ENCODE measurements at places on chromosomes 13 and 19.
A peak's percentile ranks its signal among the peaks of the same experiment; 100 is the strongest.

DNA sequence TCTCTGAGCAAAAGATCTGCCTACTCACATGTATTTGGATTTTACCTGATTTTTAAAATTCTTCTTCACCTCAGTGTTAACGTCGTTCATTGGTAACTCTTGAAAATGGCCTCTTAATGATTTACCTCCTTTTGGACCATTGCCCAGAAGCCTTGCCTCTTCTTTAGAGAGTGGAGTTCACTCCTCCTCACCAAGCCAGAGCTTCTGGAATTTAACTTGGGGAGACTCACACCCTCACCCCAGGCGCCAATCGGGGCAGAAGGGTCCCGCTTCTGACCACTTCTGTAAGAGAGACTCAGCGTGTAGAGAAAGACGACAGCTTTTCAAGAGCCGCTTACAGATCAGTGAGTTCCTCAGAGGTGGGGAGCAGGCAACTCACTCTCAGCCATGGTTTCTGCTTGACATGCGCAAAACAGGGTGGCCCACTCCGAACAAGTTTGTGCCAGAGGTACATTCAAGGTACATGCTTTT lies 2.7 kb downstream of the PNMA8C start:
- DNase-seq: no peak

DNA sequence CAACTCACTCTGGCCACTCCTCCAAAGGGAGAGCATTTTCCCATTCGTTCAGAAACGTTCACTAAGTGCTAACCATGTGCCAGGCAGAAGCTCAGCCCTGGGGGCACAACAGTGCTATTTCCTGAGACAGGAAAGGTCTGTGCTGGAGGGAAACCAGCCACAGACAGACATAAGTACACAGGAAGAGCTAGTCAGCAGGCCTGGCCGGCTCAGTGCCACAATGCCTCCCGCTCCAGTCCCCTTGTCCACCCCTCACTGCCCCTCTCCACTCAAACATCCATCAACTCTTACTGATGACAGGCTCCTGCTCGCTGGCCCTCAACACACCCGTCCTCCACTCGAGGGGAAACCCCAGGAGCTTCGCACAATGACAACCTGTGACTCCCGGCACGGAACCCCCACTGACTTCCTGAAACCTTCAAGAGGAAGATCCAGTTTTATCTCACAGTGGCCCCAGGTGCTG lies 11.3 kb upstream of the PLA2G4C start:
- DNase-seq: no peak

DNA sequence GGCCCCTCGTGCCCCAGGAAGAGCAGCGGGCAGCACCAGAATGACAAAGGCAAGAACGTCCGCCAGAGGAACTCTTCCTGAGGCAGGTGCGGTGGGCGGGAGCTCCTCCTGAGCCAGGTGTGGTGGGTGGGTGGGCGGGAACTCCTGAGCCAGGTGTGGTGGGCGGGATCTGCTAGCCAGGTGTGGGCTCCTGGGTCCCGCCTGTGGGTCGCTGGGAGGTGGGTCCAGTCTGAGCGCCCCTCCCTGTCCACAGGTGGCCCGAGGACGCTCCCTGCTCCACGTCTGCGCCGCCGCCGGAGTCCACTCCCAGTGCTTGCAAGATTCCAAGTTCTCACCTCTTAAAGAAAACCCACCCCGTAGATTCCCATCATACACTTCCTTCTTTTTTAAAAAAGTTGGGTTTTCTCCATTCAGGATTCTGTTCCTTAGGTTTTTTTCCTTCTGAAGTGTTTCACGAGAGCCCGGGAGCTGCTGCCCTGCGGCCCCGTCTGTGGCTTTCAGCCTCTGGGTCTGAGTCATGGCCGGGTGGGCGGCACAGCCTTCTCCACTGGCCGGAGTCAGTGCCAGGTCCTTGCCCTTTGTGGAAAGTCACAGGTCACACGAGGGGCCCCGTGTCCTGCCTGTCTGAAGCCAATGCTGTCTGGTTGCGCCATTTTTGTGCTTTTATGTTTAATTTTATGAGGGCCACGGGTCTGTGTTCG lies 7.0 kb upstream of the HCN2 start:
- DNase-seq: no peak

DNA sequence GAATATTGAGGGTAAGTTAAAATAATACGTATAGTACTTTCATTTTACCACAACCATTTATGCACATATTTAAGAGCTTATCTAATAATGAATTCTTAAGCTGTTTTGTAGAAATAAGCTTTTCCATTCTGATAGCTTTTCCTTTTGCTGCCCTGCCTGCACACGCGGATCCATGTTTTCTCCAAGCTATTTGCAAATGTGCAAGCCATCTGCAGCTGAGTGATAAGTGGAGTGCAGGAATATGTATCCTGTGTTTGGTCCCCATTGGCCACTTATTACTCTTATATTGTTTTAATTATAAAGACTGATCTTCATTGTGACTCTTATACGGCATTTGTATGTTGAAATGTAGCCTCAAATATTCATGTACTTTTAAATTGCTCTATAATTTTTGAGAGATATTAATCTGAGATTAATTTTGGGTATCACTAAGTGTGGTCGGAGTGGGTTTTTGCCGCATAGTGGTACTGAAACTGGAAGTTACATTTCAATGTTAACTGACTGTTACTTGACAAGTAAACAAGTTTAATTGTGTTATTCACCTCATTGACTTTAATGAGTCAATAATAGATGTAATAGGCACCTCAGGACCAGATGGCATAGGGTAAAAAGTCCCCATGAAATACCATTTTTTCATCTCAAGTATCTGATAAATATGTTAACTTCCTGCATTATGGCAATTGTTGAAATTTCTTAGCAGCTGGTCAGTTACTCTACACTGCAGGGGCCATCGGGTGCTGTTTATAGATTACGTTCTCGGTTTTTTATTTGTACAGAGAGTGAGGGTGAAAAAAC lies 1567.4 kb downstream of the EFNB2 start:
- DNase-seq: no peak

- DNase-seq: no peak
Observed at GRCh38 chr19:50362656-50363424, 2.6 kb downstream of the NAPSA start.

GRCh38 chr19:12873891-12874745 lies 7.1 kb downstream of the DNASE2 start:
- DNase-seq: no peak

GRCh38 chr13:96982672-96983071 lies 11.6 kb downstream of the OXGR1 start:
- no peak for DNase-seq

- no peak for DNase-seq
Observed at GRCh38 chr19:1264801-1265614, 4.1 kb upstream of the CIRBP start.

DNA sequence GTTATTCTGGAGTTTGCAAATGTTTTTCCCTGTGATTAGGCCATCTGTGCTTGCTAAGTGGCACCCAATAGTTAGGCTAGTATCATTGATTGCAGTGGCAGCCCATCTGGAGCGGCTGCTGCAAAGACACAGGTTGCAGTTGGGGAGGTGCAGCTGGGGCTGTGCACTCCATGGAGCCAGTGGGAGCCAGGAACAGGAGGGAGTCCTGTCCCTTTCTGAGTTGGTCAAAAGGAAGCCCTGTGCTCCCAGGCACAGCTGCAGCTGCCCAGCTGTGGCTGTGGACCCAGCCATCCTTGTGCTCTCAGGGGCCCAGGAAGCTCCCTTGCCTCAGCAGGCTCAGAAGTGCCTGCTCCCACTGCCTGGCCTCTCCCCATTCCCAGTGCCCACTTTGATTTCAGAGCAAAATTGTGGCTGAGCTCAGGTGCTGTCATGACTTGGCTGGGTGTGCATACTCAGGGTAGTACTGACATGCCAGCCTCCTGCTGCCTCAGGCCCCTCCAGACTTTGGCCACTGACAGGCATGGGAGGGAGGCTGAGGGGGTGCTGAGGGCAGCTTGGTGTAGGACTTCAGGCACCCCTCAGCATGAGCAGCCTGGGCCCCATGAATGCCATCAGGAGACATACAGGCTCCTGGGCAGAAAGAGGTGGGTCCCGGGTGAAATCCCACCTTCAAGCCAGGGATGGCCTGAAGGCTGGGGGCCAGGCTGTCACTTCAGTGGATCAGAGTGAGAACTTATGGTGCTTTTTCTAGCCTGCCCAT lies 270.6 kb downstream of the PCDH20 start:
- DNase-seq: no peak

GRCh38 chr13:112674412-112675365 lies 15.1 kb upstream of the ATP11A start:
- DNase-seq: no peak

DNA sequence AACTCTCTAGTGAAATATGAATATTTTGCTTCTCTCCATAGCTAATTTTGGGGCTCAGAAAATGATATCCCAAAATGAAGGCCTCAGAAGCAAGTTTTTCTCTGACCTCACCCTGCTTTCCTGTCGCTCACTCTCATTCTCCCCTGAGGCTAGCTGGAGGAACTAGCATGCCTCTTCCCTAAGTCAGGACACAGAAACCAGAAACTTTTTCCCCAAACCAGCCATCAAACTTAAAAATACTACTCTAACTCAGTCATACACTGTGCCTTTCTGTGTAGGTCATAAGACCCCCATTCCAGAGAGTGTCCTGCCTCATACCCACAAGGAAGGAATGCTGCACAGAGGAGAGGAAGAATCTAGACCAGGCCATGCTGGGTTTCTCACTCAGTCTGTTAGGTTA lies 329.6 kb downstream of the PCDH20 start:
- DNase-seq: no peak

DNA sequence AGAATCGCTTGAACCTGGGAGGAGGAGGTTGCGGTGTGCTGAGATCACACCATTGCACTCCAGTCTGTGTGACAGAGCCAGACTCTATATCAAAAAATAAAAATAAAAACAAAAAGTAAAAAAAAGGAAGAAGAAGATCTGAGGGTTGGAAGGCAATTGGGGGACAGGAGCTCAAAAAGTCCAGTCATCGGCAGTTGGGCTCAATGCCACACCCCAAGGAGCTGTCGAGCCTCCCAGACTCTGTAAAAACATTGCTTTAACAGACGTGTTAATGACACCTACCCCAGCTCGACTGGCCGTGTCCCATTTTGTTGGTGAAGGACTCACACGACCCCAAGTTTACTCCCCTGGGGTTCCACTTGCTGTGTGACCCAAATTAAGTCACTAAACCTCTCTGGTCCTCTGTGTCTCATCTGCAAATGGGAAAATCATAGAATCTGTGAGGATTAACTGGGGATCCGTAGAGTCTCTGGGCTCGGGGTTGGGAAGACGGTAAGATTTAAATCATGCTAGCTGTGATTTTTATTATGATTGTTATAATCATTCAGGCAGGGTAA lies 7.0 kb downstream of the GNA15 start:
- no peak for DNase-seq

- DNase-seq: peak; percentile 34
Observed at GRCh38 chr19:7862413-7862951, 11.7 kb downstream of the PRR36 start.

DNA sequence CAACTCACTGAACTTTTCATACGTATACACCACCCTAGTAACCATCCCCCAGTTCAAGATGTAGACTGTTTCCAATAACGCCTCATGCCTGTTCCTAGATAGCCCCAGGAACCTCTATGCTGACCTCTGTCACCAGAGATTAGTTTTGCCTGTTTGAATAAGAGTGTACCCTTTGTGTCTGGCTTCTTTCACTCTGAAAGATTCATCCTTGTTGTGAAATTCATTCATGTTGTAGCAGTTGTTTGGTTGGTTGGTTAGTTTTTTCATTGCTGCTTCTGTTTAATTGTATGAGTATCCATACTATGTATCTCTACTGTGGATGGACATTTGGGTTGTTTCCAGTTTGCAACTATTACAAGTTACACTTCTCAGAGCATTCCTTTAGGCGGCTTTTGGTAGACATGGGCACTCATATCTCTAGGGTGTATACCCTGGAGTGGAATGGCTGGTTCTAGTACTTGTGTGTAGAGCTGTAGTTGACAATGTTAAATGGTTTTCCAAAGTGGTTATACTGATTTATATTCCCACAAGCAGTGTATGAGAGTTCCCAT lies 1.6 kb downstream of the RNASEH2B start:
- DNase-seq: no peak

- DNase-seq: no peak
Observed at GRCh38 chr13:94431987-94432386, 47.5 kb downstream of the DCT start.
